ENCODE measurements at places on chromosomes 2 and 18. TPM values are rescaled to one million over a fixed set of nuclear protein-coding genes. Genes with fewer than 3 reads are reported as not detected.
A peak's percentile ranks its signal among the peaks of the same experiment; 100 is the strongest.

GRCh38 chr2:129936334-129936934, 43.0 kb upstream of the RAB6C start:
- DNase-seq: peak; percentile 55

FIGN gene
- not detected for total RNA-seq

SRD5A2 gene
- total RNA-seq: not detected

- DNase-seq: no peak
Measured at GRCh38 chr2:72943540-72944395, 26.4 kb downstream of the EMX1 start.

- DNase-seq: no peak
Measured at GRCh38 chr2:154381931-154382794, 316.3 kb upstream of the KCNJ3 start.
